ENCODE measurements at places on chromosomes 11 and 22.
A peak's percentile ranks its signal among the peaks of the same experiment; 100 is the strongest.

GRCh38 chr11:116042146-116042545 is 537.9 kb upstream of the CADM1 start:
- DNase-seq, result no peak

- no peak for DNase-seq
Measured at GRCh38 chr11:111837366-111837891, 34.0 kb downstream of the ALG9 start.

DNA sequence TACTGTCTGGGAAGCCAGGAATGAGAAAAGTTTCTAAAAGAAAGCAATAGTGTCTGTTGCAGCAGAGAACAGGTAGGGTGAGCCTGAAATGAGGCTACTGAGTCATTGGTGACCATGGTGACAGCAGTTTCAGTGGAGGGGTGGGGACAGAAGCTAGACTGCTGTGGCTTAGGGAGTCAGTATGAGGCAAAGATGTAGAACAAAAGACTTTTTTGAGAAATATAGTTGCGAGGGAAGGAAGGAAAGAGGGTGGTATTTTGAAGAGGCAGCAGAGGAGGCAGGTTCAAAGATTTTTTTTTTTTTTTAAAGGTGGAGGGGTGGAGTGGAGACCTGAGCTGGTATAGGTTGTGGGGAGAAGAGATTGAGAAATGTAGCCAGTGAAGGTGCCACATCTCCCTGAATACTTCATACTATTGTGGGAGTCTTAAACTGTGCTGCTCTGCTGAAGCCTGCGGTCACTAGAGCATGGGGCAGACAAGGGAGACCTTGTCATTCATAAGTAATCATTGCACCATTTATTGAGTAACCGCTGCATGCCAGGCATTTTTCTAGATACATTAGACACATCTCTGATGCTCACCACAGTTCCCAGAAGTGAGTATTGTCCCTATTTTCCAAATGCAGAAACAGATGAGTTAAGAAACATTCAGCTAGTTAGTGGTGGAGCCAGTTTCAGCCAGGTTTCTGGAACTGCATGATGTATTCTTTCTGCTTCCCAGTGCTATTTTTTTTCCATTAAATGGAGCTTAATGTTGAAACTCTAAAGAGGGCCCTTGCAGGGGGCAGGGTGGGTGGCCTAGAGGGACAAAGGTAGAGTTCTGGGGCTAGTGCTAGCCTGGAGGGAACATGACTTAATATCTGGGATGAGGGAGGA is 49.9 kb downstream of the STIM1 start:
- DNase-seq, result no peak

DNA sequence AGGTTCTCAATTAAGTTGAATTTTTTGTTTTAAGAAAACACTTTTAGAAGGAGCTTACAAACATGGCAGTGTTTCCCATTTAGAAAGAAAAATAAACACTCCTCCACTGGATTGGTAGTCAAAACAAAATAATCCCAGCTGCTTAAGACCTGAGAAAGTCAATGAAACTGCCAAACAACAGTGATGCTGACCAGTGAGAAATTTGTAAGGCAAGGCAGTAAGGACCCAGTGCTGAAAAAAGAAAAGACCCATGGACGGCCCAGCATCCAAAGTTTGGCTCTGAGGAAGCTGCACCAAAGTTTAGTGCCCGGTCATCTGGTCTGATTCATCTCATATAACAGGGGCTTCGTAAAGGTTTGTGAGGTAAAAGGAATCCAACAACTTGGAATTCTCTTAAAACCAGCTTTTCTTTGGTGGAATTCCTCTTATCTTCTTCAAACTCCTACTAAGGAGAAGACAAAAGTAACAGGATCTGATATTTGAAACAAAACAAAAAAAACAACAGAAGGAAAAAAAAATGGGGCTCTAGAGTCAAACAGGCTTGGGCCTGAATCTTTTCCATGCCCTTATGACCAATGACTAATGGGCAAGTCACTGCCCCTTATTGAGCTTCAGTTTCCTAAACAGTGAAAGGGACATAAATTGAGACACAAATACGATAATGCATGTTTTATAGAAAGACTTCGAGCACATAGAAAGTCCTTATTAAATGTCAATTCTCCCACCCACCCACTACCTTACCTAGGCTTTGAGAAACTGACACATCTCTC is 383.0 kb upstream of the NARS2 start:
- DNase-seq, result no peak

DNA sequence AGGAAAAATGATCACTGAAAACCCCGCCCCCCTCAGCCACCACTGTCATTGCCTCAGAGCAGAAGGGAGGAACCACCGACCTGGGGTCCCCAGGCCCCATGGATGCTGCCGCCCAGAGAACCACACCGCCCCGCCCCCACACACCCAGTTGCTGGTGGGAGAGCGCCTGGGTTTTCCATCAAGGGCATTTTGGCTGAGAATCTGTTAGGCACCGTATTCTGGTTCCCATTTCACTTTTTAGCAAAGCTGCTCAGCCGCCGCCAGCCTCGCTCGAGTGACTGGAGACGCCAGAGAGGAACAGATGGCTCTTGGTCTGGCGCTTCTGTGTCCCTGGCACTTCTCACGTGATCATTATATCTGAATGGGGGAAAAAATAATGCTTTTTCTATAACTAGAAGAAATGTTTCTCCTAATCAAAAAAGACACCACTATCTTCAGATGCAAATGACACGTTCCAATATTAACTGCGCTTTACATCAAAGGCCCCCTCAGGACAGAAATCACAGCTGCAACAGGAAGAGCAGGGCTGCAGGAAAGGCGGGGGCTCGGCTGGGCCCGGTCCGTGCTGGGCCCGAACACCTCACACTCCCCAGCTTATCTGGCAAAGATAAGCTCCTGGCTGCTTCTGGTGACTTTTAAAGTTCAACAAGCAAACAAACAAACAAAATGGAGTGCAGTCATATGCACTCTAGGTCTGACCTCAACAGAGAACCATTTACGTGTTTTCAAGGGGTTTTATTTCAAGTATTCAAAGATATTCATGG is 149.8 kb downstream of the MPPED1 start:
- DNase-seq, result no peak

DNA sequence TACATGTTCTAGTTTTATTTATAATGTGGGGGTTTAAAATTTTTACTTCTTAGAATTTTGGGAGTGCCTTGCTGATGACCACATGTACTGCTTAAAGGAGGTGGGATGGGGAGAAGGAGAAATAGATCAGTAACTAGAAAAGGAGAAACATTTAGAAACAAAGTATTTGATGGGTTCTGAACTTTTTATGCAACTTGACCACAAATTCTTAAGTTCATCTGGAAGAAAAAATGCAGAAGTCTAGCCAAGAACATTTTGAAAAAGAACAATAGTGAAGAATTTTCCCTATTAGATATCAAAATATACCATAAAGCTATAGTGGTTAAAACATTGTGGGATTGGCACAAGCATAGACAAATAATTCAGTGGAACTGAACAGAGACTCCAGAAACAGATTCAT is 73.3 kb upstream of the AMPD3 start:
- no peak for DNase-seq

DNA sequence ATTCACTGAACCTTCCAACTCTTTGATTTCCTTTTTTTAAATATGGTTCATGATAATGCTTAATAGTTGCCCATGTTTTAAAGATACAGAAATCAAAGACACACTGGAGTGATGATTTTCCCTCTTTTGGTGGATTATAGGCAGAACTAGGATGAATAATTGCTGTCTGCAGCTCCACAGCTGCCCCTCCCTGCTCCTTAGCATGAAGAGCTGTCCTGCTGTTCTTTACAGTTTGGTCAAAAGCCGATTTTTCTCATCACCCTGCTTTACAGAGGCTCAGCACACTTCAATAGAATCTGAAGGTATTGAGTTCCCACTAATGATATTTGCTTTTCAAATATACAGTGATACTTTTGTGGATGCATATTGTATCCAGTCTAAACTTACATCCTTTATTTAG is 202.6 kb downstream of the AASDHPPT start:
- DNase-seq, result no peak

GRCh38 chr11:6747097-6747668 is 24.6 kb downstream of the OR2AG2 start:
- no peak for DNase-seq

DNA sequence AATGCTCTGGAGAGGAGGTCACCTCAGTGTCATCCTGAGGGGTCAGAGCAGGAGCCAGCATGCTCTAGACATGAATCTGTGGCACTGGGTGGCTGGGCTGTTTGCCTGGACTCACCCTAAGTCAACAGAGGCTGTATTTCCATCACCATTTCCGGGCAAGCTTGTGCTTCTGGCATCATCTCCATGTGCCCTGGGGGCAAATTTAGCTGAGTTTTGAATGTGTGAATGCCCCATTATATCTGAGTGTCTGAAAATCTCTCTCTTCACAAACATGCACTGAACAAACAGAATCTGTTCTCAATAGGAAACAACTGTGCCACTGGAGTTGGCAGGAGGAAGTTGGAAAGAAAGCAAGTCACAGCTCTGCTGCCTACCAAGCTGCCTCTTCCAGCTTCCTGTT is 356.2 kb downstream of the GRM5 start:
- DNase-seq, result peak; percentile 45

GRCh38 chr11:125394296-125394695 is 101.8 kb downstream of the FEZ1 start:
- DNase-seq, result no peak

DNA sequence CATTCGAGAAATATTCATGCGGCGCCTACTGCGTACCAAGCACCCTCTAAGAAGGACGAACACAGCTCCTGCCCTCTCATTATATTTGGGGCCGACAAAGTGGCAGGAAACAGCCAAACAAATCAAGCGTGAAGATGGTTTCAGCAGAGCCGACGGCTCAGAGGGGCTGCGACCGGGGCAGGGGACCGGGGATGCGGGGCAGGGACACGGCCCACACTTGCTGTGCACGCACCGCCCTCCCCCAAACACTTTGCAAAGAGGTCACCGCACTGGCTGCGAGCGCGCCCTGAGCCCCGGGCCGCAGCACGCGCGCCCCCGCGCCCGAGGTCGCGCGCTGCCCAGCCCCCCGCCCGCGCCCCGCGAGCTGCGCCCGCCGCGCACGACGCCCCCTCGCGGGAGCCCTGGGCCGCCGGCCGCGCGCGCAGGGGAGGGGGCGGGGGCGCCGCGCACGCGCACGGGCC is 255 bp upstream of the SYNGR1 start:
- no peak for DNase-seq

GRCh38 chr11:66962801-66963200 is 4.6 kb upstream of the PC start:
- DNase-seq, result no peak

DNA sequence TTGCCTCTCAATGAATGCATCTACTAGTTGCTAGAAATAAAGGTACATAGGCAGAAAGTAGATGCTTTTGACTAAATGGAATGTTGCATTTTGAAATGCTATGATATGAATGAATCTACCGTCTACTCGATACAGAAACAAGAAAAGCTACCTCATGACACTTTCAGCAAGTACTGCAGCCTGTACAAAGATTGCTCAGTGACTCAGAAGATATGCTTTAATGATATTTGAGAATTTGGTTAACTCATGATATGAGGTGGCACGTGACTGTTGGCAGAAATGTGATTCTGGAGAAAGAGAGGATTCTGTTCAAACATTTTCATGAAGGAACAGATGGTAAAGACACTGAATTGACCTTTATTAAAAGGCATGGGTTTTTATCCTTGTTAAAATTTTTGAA is 76.0 kb downstream of the HSD17B12 start:
- no peak for DNase-seq

DNA sequence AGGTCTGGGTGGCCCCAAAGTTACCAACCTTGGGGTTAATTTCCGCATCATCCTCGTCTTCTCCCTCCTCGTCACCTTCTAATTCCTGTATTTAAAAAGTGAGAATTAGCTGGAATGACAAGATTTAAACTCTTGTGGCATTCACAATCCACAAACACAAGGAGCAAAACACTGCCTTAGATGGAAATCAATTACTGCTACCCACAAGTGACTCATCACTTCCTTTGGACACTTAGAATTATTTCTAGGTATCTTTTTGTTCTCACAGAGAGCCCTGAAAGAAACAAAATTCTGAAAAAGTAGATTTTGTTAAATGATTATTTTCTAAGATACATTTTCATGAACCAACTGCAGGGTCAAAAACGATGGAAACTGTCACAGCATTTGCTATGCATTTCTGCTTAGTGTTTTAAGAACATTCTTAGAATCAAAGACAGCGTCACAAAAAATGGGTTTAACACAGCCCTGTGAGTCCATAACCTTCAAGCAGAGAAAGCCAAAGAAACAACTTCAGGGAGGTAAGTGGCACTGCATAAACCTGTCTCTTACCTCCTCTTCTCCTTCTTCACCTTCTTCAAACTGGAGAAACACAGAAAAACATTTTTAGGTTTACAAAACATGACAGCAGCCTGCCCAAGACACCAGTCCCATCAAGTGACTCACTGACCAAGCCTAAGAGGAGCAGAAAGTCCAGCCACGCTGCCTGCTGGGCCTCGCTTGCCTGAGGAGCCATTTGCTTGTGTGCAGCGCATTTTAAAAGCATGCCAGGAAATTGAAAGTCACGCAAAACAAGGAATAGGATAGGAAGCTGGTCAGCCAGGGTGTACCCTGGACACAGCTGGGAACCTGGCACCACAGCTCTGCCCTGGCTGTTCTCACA is 22.3 kb upstream of the PHLDA2 start:
- no peak for DNase-seq

- no peak for DNase-seq
Measured at GRCh38 chr11:2089536-2090165, 49.5 kb downstream of the IGF2 start.

DNA sequence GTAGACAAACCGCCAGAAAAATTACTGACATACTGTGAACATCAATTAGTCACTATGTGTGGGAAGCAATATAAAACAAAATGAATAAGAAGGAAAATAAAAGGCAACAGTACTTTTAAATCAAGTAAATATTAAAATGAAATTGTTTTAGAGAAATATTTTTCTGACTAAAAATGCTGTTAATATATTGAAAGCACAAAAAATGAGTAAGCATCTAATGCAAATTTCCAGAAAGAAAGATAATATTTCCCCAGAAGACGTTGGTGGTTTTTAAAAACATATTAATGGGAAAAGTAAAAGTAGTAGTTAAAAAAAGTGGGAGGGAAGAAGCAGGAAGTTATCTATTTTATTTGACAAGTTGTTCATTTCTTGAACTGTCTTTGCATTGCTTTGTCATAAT is 16.5 kb downstream of the XKR3 start:
- no peak for DNase-seq

DNA sequence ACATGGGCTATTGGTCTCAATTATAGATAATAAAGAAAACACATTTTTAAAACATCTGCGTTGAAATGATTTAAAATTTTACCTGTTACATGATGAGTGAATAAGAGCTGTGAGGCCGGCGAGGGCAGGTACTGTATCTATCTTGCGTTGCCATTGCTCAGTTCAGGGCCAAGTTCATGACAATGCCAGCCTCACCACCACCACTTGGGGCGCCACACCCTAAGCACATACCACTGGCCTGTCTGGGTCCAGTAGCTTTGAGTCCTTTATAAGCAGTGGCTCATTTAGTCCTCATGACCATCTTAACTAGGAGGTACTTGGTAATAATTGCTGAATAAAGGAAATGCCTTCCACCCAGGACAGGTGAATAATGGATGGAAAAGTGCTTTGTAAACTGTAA is 14.5 kb upstream of the MB start:
- DNase-seq, result no peak

DNA sequence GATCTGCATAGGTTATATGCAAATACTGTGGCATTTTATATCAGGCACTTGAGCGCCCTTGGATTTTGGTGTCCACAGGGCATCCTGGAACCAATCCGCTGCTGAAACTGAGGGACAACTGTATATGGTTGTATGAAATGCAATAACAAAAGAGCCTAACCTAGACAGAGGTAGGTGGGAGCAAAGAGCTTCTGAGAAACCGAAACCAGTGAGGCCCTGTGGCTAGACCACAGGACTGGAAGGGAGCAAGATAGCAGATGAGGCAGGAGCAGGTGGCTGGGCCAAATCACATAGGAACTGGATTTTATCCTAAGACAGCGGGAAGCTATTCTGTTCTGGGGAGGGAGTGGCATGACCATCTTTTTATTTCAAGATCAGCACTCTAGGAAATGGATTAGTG is 30.1 kb downstream of the RCN1 start:
- no peak for DNase-seq
